Left renal cortex interstitium (tissue), 4 donors: ENCODE measurements at places on chromosomes 5 and 9. TPM values are rescaled to one million over a fixed set of nuclear protein-coding genes. Genes with fewer than 3 reads are reported as not detected.

The DAPK1 gene
- polyA plus RNA-seq: 91.7 TPM

The OR13D1 gene
- not detected for polyA plus RNA-seq

The LAMC3 gene
- 28.9 TPM for polyA plus RNA-seq

GRCh38 chr5:959581-960531 lies 48.7 kb upstream of the NKD2 start:
- no peak for DNase-seq

DNA sequence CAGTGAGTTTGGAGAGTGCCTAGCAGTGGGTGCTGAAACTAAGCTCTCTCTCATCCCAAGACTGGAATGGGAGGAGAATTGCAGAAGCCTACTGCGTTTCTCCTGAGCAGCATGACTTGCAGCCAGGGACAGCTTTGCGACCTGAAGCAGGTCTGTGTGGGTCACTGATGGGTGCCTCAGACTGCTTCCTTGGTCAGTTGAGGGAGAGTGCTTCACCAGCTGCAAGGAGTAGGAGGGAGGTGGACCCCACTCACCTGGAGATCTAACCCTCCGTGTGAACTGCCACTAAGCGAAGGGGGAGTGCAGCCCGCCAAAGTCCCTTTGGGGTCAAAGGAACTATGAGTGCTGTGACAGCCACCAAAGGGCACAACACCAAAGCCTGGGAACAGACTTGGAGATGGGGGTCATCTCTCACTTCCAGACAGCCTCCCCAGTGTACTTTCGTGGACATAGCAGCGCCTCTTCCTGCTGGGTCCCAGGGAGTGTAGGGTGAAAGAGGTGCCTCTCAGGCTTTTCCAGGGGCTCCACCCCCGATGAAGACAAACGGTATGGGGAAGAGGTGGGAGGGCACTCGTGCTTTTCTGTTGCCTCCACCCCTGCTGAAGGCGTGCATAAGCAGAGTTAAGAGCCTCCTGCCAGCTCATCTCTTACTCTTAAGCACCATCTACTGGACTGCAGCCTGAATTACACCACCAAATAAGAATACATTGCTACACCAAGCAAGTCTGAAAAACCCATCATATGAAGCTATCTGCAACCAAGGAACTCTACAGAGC lies 34.3 kb upstream of the MACIR start:
- no peak for DNase-seq

DNA sequence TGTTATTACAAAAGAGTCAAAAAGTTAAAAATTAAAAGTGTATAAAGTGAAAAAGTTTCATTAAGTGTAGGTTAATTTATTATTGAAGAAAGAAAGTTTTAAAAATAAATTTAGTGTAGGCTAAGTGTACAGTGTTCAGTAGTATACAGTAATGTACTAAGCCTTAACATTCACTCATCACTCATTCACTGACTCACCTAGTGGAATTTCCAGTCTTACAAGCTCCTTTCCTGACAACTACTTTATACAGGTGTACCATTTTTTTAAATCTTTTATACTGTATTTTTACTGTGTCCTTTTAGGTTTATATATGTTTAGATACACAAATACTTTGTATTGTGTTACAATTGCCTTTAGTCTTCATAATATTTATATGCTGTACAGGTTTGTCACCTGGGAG lies 530.2 kb upstream of the FAM174A start:
- no peak for DNase-seq

DNA sequence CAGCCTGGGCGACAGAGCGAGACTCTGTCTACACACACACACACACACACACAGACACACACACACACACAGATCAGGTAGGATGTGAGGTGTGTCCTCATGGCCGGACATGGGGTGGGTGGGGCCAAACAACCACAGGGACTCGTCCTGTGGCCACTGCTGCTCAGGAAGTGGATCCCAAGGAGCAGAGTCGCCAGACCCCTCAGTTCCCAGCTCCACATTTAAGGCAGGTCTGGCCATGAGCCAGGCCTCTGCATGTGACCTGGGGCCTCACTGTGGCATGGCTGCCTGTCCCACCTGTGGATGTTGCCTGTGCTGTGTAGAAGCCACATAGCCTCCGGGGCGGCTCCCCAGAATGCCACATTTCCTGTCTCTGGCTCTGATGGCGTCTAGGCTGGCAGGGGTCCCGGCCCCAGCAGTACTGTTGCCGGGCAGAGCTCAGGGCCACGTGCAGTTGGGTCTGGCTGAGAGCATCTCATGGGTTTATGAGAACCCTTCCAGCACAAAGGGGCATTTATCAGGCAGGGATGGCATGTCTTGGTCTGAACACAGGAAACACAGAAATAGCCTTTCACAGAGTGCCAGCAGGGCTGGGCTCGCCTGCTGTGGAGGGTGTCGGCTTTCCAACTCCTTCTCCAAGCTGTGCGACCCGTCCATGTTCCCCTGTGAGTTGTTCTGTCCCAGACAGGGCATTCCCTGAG lies 9.9 kb upstream of the NINJ1 start:
- no peak for DNase-seq

DNA sequence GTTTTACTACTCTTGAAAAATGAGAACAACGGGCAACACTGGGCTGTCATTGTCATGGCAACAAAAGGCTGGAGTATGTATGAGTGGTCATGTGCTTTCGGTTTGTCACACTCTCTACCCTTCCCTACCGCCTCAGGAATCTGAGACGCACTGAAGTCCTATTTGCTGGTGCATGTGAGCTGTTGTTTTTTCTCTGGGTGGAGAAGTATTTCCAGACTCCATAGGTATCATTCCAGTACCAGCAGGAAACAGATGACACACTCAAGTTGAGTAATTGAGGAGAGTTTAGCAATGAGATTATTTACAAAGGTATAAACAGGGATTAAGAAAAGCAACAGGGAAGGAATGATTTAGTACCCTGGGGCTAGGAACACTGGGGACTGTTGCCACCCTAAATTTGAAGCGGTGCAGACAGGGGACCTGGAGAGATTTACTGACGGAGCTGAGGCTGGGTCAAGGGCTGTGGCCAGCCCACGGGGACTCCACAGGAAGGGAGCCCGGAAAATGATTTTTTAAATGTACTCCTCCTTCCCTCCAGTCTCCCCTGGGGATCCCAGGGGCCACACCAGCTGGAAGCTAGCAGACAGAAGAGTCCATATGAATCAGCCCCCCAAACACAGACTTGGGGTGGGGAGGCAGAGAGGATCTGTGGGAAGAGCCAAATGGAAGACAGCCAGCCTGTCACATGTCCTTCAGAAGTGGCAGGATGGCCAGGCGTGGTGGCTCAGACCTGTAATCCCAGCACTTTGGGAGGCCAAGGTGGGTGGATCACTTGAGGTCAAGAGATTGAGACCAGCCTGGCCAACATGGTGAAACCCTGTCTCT lies 13.2 kb upstream of the ZBTB43 start:
- no peak for DNase-seq

DNA sequence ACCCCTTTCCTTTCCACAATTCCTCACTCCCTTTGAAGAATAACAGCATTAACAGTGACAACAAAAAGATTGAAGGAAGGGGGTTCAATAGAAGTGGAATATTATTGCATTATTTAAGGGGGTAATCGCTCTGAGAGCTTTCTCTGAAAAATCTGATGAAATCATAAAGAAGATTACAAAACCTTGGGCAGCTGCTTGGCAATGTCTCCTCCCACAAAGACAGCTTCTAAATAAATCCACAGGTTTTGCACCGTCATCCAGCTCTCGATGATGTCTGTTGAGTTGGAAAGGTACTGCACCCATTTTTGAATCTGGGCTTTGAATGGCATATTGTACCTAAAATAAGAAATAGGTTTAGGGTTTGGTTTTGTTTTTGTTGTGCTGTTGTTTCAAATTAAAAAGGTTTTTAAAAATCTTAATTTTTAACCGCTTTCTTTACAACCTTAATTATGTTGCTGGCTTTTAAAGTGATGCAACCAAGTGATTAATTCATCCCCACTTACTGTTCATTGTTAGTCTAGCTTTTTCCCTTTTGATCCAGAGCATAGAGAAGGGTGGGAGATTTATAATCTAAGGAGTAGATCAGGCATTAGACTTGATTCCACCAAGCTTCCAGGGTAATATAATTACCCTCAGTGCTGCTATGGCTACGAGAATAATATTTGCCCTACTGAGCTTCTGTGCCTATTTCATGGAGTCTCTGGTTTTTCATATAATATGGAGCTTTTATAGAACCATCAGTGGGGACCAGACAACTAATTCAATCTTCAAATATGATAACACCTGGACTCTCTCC lies 85.0 kb downstream of the DNAH5 start:
- no peak for DNase-seq
